ENCODE measurements at places on chromosomes 4 and X. TPM values are rescaled to one million over a fixed set of nuclear protein-coding genes. Genes with fewer than 3 reads are reported as not detected.

DNA sequence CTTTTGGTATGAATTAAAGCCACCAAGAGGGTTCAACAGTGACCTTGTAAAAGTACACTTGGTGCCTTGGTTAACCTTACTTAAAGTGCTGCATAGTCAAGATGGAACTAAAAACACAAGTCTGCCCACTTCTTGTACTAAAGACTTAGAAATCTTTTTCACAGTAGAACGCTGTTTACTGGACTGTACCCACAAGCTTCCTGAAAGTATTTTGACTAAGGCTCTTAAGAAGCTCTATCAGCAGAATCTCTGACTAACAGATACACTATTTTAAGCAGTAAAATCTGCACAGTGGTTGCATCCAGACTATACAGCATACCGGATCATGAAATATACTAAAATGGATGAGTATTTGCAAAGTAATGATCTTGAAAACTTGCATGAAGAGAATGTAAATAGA, 7.2 kb downstream of the RAB28 start:
- H3K4me3 ChIP-seq = no peak overlapping the region
- H3K36me3 ChIP-seq = peaks cover 3% of the 10 kb centered on the region
- no peaks in the 10 kb centered on the region for H3K4me1 ChIP-seq
- DNase-seq = no peak

- peaks cover 3% of the 10 kb centered on the region for H3K27me3 ChIP-seq
- H3K4me1 ChIP-seq = peaks cover 7% of the 10 kb centered on the region
- H3K27ac ChIP-seq = no peak overlapping the region
- no peaks in the 10 kb centered on the region for H3K36me3 ChIP-seq
- peak; percentile 42 for DNase-seq
Measured at GRCh38 chr4:3760841-3761240, 5.3 kb upstream of the ADRA2C start.

GRCh38 chr4:84740057-84740456, 157.1 kb downstream of the CDS1 start:
- H3K4me1 ChIP-seq = no peaks in the 10 kb centered on the region
- DNase-seq = no peak

- no peaks in the 10 kb centered on the region for H3K27me3 ChIP-seq
- H3K4me1 ChIP-seq = peaks cover 4% of the 10 kb centered on the region
- no peak overlapping the region for H3K4me3 ChIP-seq
- H3K27ac ChIP-seq = no peak overlapping the region
- no peak for DNase-seq
Measured at GRCh38 chr4:105544520-105545286, 7.7 kb upstream of the ARHGEF38 start.

Gene ATP10D
- 34.9 TPM for total RNA-seq

Gene SULT1E1
- total RNA-seq = 3.2 TPM

Gene UGT8
- 9.9 TPM for total RNA-seq

DNA sequence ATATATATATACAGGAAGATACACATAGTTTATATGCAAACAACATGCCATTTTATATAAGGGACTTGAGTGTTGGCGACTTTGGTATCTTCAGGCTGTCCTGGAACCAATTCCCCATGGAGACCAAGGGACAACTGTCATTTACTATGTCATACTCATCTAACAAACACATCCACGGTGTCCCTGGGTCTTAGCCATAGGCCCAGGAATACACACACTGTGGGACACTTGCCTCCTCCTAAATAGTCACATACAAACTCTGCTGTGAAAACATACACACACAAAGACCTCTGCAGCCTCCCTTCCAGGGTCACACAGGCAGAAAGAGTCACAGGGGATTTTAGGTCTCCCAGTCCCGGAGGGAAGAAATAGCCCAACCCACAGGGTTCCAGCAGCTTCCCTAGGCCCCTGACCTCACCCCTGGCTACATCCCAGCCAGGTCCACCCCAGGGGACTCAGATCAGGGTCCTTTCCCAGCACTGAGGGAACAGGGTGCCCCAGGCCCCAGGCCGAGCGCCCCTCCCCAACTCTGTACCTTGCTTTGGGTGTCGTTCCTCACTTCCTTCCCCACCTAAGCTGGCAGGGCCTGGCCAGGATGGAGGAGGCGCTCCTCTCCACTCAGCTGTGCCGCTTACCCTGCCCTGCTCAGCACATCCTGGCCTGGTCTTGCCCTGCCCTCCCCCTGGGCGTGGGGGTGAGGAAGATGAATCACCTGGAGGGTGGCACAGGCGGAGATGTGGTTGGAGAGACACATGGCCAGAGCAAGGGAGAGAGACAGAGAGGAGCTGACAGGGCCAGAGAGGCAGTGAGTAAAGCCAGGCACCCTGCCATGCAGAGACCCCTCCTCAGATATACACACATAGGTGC, 21.8 kb downstream of the FGD1 start:
- DNase-seq = no peak
- no peak overlapping the region for H3K4me3 ChIP-seq
- H3K27ac ChIP-seq = no peak overlapping the region
- H3K4me1 ChIP-seq = peaks cover 3% of the 10 kb centered on the region

GRCh38 chr4:92399032-92399431, 95.3 kb downstream of the GRID2 start:
- no peaks in the 10 kb centered on the region for H3K36me3 ChIP-seq
- H3K27me3 ChIP-seq = no peaks in the 10 kb centered on the region

Gene N4BP2
- 9.4 TPM for total RNA-seq

Gene SLC10A4
- total RNA-seq = not detected

GRCh38 chr4:48804584-48805301, 24.7 kb upstream of the FRYL start:
- no peaks in the 10 kb centered on the region for H3K27me3 ChIP-seq
- no peak overlapping the region for H3K4me3 ChIP-seq
- no peaks in the 10 kb centered on the region for H3K36me3 ChIP-seq

Gene NDST4
- not detected for total RNA-seq

DNA sequence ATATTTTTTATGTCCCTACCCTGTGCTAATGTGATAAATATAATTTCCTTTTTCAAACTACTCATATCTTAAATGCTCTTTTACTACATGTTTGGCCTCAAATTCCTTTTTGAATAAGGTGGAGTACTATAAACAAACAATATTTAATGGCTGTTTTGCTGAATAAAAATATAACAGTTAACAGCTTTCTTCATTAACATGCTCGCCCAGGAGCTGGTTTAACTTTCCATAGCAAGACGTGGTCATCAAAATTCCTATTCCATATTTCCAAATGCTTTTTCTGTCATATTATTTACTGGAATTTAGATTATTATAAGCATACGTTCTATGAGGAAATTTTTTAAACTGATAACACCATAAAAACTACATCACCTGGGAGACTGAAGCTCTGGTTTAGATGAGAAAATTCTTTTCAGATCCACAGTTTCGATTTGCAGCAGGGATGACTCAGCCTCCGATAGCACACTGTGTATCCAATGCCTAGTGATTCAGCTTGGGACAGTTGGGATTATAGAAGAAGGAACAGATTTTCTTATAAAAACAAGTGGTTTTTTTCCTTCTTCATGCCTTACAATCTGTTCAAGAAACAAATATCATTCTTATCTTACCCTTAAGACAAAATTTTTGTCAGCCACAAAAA, 129.1 kb downstream of the FBXO8 start:
- H3K27ac ChIP-seq = no peak overlapping the region
- H3K36me3 ChIP-seq = no peaks in the 10 kb centered on the region
- H3K4me3 ChIP-seq = no peak overlapping the region
- peaks cover 2% of the 10 kb centered on the region for H3K27me3 ChIP-seq

- no peak overlapping the region for H3K4me3 ChIP-seq
- no peaks in the 10 kb centered on the region for H3K27me3 ChIP-seq
- no peaks in the 10 kb centered on the region for H3K36me3 ChIP-seq
Measured at GRCh38 chr4:35982318-35982717, 262.0 kb downstream of the ARAP2 start.

Gene ADH4
- 0.18 TPM for total RNA-seq

DNA sequence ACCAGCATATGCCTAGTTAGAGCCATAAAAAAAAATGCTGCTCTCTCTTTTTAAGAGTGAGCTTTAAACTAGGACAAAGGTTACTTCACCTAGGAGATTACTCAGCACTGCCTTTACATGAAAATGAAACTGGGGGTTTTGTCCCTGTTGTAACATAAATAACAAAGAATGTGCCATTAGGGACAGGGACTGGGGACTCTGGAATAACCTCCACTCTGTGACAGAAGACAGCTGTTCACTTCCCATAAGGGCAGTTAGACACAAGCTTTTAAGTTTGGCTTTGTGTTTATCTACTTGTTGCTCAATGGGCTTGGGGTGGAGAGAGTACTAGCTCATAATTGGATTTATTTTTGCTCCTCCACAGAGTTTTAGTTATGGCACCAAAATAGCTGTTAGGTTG, 11.9 kb downstream of the ENPEP start:
- H3K27ac ChIP-seq = no peak overlapping the region
- H3K36me3 ChIP-seq = no peaks in the 10 kb centered on the region
- no peak overlapping the region for H3K4me3 ChIP-seq

DNA sequence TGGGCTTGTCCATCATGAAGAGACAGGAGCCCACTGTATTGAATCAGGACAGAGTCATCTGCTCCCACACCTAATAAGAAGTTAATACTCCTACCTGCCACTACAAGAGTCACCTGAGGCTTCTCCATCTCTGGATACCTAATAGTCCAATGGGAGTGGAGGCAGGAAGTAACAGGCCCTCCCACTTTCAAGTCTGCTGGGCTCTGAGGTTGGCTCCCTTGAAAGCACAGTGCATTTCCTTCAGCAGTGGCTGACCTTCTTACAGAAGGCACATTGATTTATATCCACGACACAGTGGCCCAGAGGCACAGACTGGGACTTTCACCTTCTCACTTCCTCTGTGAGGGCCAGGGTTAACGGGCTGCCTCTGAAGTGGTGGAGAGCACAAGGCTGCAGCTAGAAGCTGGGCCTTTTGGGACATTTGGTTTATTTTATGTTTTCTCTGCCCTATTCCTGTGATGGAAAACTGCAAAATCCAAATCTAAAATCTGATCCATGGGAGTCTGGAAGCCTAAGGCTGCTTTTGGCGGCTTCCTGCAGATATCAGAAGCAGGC, 38.1 kb downstream of the FRG2 start:
- DNase-seq = no peak
- no peak overlapping the region for H3K4me3 ChIP-seq
- no peaks in the 10 kb centered on the region for H3K36me3 ChIP-seq
- no peak overlapping the region for H3K27ac ChIP-seq

DNA sequence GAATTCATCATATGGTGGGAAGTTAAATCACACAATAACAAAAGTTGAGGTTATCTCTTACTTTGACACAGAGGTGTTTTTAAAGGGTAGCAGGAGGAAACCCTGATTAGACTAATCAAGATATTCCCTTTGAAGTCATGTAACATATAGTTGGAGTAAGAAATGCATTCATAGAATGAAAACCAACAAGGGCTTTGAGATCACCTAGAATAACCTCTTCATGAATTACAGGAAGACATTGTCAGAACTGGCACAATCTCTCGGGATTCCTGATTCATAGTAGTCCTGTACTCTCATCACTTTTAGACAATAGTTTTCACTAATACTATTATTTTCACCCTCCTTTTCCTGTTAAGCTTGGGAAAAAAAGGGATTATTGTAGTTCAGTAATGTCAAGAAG, 170.2 kb downstream of the PPP3CA start:
- DNase-seq = no peak
- no peaks in the 10 kb centered on the region for H3K36me3 ChIP-seq
- no peaks in the 10 kb centered on the region for H3K4me1 ChIP-seq
- no peak overlapping the region for H3K4me3 ChIP-seq
- no peak overlapping the region for H3K27ac ChIP-seq
- no peaks in the 10 kb centered on the region for H3K27me3 ChIP-seq

DNA sequence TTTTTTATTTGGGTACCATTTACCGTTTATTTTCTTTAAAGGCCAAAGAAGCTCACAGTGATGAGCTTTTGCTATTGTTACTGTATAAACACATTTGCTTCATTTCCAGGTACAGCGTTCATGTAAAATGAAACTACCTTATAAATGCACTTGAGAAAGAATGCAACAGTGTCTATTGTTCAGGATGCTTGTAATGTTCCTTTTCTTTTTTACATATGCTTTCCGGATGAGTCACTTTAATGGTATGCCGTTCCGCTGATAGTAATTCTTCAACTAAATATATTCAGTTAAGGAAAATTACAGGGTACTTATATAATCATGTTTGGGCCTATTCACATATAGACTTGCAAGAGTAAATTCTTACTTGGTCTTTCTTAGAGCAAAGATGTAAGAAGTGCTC, 354.9 kb downstream of the RPA4 start:
- no peak overlapping the region for H3K27ac ChIP-seq
- H3K36me3 ChIP-seq = no peaks in the 10 kb centered on the region
- no peak overlapping the region for H3K4me3 ChIP-seq
- H3K4me1 ChIP-seq = no peaks in the 10 kb centered on the region
- H3K27me3 ChIP-seq = peaks cover 4% of the 10 kb centered on the region
- no peak for DNase-seq

DNA sequence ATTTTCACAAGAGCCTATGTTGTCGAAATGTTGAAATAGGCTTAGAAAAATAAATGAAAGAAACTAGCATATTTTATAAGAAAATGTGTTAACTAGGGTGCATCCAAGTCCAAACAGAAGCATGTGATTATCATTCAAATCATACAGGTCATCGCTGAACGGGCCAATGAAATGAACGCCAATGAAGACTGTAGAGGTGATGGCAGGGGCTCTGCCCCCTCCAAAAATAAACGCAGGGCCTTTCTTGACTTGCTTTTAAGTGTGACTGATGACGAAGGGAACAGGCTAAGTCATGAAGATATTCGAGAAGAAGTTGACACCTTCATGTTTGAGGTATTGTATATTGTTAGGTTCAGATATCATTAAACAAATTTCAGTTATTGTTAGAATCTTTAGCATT, 9.6 kb downstream of the CYP4V2 start:
- H3K4me1 ChIP-seq = peaks cover 14% of the 10 kb centered on the region
- H3K27me3 ChIP-seq = no peaks in the 10 kb centered on the region
- H3K27ac ChIP-seq = no peak overlapping the region
- H3K36me3 ChIP-seq = peaks cover 5% of the 10 kb centered on the region
- no peak overlapping the region for H3K4me3 ChIP-seq

- no peak overlapping the region for H3K27ac ChIP-seq
- no peaks in the 10 kb centered on the region for H3K27me3 ChIP-seq
- DNase-seq = peak; percentile 11
- H3K36me3 ChIP-seq = no peaks in the 10 kb centered on the region
Measured at GRCh38 chr4:157572284-157572683, 351.8 kb downstream of the GRIA2 start.

Gene FGF13
- 7.5 TPM for total RNA-seq

Gene PNMA6F
- total RNA-seq = not detected

DNA sequence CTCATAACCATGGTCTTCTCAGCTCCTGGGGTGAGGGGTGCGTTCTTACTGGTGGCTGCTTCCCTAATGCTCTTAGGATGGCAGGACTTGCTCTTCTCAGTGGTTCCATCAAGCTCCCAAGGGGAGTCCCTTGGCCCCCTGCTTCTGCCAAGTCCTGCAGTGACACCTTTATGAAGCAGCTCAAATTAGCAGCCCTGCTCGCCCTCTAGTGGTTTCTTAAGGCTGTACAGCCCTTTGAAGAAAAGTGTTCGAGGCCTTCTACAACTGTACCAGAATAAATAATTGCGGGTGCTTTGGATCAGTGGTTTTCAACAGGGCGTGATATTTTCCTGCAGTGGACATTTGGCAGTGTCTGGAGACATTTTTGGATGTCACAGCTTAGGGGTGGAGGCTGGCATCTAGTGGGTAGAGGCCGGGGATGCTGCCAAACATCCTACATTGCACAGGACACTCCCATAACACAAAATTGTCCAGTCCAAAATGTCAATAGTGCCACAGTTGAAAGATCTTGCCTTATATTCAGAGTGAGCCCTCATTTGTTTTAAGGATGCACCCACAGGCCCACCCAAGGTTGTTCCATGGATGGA, 204.7 kb upstream of the S100G start:
- peak; percentile 48 for DNase-seq
- H3K36me3 ChIP-seq = no peaks in the 10 kb centered on the region
- no peak overlapping the region for H3K27ac ChIP-seq
- peaks cover 25% of the 10 kb centered on the region for H3K27me3 ChIP-seq
- no peak overlapping the region for H3K4me3 ChIP-seq
- no peaks in the 10 kb centered on the region for H3K4me1 ChIP-seq

Measured in lung (tissue), 17 donors.